AG08396 (cell line): ENCODE measurements at places on chromosomes 4 and X.

GRCh38 chr4:88759039-88759894, 61.6 kb upstream of the NAP1L5 start:
- DNase-seq, result no peak

DNA sequence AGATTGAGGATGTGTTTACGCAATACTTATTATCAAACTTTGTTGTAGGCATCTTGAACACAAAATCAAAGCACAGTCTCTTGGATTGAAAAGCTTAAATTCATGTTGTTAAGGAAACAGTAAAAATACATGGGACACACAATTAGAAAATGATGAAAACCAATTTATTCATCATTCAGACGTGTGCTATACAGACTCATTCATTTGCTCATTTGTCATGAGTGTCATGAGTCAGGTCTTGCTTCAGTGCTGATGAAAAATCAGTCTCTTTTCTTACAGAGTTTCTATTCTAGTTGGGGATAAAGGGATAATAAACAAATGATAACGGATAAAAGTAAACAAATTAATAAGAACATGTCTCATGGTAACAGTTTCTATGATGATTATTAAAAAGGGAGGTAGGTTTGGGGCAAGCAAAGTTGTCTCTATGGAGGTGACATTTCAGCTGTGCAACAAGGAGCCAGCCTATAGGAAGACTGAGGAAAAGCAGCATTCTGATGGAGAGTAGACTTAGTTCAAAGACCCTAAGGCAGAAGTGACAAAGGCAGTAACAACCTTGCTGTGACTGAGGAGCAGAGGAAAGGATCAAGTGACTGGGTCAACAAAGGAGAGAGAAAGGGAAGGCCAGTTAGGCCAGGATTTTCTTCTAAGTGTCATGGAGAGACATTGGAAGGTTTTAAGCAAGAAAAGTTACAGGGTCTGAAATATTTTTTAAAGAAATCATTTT, 224.0 kb upstream of the HHIP start:
- no peak for DNase-seq

DNA sequence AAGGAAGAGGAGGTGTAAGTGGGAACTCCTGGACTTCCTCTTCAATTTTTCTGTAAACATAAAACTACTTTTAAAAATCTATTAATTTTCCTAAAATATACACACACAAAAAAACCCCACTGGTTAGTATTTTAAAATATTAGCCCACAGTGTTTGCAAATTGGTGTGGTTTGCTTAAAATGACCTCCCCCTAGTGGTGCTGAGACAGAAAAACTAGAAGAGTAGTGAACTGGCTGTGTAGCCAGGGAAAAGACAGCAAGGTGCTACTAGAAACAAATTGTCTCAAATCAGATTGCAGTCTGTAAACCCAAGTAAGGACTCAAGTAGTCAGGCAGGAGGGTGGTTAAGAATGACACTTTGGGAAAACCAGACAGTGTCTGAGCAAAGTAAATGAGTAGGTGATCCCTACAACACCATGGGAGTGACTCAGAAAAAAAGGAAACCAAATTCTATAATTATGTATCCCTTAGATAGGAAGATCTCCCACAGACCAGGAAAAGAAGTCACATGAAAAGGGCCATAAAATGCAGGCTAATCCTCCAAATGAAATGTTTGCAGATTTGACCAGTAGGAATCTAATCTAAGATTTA, 26.0 kb downstream of the AMTN start:
- DNase-seq, result peak; percentile 10

GRCh38 chr4:113858924-113859323, 97.4 kb upstream of the CAMK2D start:
- no peak for DNase-seq

DNA sequence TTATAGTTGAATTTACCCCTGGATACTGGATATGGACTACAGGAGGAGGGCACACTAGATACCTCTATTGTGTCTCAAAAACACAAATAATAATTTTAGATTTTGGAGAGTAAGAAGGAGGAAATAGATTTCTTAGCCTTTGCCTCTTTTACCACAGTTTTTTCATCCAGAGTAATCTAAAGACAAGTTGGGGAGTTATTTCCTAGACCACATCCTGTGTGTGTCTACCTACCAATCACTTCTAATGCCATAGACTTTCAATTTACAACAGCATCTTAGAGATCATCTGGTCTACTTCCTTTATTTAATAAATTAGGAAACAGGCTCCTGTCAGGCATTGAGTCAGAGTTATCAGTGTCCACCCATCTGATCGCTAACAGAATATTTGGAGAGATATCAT, 191.5 kb downstream of the EDA start:
- DNase-seq, result no peak

- DNase-seq, result peak; percentile 25
These were observed 245.5 kb upstream of the SLC7A11 start for GRCh38 chr4:138487670-138488069.

- no peak for DNase-seq
These were observed 30.4 kb downstream of the SH3TC1 start for GRCh38 chr4:8229331-8229975.

- DNase-seq, result no peak
These were observed 1427.4 kb downstream of the PCDH7 start for GRCh38 chr4:32147446-32148085.

GRCh38 chr4:43990963-43991362, 457.6 kb downstream of the KCTD8 start:
- no peak for DNase-seq

DNA sequence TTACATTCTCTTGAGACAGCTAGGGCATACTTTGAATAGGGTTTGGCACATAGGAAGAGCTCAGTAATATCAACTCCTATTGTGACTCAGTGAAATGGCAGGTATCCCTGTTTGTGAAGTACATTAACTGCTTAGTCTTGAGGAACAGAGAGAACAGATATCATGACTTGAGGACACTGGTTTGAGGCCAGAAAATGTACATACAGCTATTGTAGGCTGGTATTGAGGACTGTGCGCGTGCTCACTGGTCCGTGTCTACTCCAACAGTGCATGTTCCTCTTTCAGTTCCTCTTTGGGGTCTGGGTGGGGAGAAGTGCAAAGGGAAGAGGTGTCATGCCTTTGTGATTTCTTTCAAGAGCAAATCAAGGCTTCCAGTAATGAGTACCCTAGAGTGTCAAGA, 34.6 kb upstream of the TBC1D9 start:
- DNase-seq, result no peak

GRCh38 chrX:101395789-101396188, 5.0 kb downstream of the RPL36A start:
- no peak for DNase-seq

- no peak for DNase-seq
These were observed 251.0 kb downstream of the ZNF674 start for GRCh38 chrX:46294234-46294633.

DNA sequence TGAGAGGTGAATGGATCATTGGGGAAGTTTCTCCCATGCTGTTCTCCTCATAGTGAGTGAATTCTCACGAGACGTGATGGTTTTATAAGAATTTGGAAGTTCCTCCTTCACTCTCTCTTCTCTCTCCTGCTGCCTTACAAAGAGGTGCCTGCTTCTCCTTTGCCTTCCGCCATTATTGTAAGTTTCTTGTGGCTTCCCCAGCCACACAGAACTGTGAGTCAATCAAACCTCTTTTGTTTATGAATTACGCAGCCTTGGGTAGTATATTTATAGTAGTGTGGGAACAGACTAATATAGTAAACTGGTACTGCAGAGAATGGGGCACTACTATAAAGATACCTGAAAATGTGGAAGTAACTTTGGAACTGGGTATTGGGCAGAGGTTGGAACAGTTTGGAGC, 7.8 kb upstream of the CTAG2 start:
- no peak for DNase-seq
